Naive thymus-derived CD4-positive, alpha-beta T cell (primary cell): ENCODE measurements at places on chromosomes 2 and 18.

GRCh38 chr2:22894761-22895160, 490.2 kb upstream of the KLHL29 start:
- no peak for DNase-seq

- no peak for DNase-seq
Measured at GRCh38 chr18:366466-367061, 98.7 kb upstream of the THOC1 start.

- DNase-seq, result no peak
Measured at GRCh38 chr2:33859176-33859575, 260.1 kb upstream of the FAM98A start.

DNA sequence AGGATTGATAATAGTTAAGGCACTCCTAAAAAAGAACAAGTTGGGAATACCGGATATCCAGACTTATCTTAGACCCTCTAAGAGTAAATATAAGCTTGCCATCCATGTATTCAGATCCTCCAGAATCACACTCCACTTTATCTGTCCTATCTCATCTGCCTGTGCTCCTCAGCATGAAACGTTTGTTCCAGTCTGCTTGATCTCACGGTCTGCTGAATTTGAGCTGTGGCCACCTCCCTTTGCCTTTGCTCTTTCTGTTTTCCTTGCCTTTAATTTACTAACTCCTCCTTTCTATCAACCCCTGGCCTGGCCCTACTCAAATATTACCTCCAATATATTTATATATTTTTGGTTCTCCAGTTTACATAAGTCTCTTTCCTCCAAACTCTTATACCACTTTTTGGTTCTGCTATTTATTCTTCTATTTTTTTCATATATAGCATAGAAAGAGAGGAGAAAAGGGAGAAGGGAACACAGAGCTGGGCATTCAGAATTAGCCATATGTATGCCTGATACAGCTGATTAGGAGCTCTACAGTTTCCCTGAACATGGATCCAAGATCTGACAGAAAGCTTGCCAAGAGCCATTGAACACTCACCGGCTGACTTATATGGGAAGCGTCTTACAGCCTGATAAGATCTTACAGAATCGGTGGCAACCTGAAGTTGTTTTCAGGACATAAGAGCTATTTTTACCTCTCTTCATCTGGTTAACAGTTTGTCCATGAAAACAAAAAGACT, 21.8 kb upstream of the DNAJC27 start:
- no peak for DNase-seq

DNA sequence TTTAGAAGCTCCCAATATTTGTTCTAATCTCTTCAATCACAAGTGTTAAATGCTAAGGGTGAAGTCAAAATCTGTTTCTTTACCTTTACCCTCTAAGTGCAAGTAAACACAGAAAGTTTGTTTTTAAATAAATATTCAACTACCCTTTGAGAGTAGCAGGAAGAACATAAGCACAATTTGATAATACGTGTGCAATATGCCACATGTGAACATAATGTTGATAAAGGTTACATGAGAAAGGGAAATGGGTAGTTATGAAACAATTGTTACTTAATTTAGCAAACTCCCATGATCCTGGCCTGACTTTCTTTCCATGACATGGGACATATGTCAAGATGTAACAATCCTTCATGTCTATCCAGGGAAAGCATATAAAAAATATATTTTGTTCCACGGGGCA, 7.1 kb downstream of the SPRED2 start:
- DNase-seq, result no peak

- DNase-seq, result no peak
Measured at GRCh38 chr2:212618636-212619035, 80.0 kb upstream of the ERBB4 start.

DNA sequence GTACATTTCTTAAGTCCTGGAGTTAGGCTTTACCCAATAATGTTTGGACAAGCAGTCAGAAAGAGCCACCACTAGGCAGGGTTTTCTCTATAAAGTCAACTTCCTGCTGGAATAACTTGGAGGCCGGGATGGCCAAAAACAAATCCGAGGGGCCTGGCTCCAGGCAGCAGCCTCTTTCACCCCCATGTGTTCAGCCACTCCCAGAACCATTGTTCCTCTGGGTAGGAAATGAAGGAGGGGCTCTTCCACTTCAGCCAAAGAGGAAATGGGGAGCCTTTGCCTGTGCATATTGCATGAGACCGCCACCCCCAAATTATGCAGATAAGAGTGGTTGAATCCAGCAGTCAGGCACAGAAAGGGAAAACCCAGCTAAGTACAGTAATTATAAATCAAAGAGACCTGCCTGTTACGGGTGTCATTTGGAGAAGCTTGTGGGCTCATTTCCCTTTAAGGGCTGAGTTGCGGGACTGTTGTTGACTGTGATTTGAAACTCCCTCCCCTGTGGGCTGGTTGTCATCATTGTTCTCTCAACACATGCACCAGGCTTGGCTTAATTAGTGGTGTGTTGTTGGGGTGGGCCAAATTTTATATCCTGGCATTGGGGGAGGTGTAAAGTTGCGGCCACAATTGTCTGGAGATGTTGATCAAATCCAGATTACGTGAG, 212.8 kb upstream of the SOX11 start:
- no peak for DNase-seq

GRCh38 chr18:79305911-79306310, 89.8 kb upstream of the NFATC1 start:
- DNase-seq, result no peak

- no peak for DNase-seq
Measured at GRCh38 chr2:143169105-143169504, 39.9 kb downstream of the ARHGAP15 start.

GRCh38 chr2:134301099-134301927, 47.4 kb downstream of the MGAT5 start:
- DNase-seq, result no peak

DNA sequence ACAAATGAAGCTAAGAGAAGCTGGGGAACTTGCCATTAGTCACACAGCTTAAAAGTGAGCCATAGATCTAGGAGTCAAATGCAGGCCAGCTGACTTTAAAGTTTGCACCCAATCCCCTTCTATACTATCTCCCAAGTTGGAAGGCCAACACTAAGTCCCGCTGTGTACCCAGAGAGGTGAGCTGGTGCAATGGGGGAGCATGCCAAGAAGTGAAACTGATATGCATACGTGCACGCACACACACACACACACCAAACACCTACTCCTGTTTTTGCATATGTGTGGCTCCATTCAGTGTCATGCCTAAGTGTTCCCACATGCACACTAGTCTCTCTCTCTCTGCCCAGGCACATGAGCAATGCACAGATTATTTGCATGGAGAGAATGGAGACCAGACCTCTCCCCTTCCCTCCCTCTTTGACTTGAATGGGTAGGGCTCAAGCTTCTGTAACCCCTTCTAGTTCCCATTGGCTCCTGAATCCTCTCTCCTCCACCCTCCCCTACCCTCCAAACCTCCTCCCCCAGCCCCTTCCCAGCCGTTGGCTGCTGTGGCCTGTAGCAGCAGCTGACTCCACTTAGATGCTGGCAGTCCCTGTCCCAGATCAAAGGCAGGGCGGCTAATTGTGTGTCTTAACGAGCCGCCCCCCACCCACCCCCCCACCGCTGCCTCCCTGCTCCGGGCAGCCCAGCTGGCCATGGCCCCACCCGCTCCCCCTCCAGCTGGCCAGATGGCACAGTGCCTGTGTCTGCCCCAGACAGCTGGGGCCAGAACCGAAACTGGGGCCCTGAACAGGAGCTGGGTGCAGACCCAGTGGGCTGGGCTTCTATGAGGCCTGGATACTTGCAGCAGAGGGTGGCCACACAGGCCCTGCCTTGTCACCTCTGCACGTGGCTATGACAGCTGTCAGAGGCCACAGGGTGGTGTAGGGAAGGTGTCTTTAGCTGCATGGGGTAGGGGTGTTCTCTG, 5.6 kb downstream of the WNT10A start:
- no peak for DNase-seq

GRCh38 chr2:65357095-65357958, 75.1 kb downstream of the SPRED2 start:
- no peak for DNase-seq

- no peak for DNase-seq
Measured at GRCh38 chr18:916562-916961, 11.9 kb downstream of the ADCYAP1 start.

GRCh38 chr2:39541011-39541930, 104.2 kb upstream of the MAP4K3 start:
- no peak for DNase-seq
